ENCODE measurements at places on chromosomes 1 and 21.

- DNase-seq = no peak
Measured at GRCh38 chr1:161676958-161677689, 14.2 kb downstream of the FCGR2B start.

DNA sequence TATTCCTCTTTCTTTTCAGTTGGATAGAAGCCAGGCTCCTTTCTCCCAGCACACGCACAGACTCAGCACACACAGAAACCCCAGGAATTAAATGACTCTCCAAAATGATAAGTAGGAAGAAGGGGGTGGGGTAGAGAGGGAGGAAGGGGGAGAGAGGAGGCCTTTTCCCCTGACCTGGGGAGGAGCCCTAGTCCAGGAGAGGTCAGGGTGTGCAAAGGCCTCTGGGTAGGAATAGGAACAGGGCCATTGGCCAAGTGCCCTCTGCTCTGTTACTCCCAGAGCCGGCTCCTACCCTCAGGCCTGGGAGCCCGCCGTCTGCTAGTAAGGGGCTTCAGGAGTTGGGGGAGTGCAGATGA, 35.6 kb upstream of the PUM1 start:
- no peak for DNase-seq

DNA sequence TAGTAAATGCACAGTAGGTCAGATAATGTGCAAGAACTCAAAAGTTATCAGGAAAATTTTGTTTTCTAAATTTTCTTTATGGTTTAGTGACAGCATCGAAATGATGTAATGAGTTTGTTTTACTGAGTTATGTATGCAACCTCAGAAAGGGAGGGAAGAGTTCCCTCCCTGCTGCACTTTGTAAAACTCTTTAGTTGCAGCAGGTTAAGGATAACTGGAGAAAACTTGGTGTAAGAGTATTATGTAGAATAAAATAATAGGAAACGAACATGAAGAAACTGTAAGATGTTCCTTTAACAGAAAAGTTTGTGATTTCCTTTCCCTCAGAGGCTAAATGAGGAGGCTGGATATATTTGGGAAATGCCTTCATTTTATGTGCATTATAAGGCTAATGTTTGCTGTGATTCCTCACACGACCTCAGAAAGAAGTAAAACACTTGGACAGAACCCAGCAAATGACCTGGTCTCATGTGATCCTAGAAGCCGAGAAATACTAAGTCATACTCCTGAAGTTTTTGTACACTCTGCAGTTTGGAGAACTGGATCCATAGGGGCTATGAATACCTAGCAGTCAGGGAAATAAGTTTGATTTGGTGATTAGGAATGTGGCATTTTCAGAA, 35.4 kb downstream of the ADGRL2 start:
- no peak for DNase-seq

- no peak for DNase-seq
Measured at GRCh38 chr1:40880813-40881549, 18.8 kb upstream of the CITED4 start.

DNA sequence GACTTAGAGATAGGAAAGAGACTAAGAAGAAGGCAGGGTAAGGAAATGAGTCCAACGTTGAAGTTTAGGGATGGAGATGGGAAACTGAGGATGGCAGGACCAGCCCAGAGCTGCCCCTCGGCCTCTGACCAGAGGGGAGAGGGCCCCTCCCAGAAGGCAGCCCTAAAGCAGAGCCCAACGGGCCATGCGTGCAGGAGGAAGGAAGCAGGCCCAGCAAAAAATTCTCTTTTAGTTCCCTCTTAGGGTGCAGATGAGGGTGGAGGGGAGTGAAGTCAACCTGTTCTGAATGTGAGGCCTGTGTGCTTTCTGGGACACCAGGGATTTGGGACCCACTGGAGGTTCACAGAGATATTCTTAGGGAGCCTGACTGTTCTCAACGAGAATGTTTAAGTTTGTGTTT, 225.4 kb downstream of the RHOU start:
- DNase-seq = no peak

GRCh38 chr1:207844371-207844770, 66.6 kb downstream of the CD34 start:
- DNase-seq = no peak

GRCh38 chr1:54965624-54966340, 14.6 kb upstream of the TMEM61 start:
- DNase-seq = no peak

DNA sequence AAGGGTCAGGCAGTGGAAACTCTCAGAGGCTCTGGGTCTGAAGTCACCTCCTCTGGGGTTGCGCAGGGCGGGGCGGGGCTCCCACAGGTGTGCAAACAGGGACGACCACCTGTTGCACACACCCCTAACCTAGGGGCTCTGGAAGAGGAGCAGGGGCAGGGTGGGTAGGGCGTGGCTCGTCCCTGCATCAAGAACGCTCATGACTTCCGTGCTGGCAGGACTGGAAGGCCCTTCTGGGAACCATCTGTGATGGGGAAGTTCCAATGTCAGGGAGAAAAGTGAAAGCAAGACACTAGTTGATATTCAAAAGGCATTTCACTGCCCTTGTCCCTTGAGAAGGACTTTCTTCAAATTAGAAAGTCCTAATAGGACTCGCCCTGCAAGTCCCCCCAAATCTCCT, 22.1 kb upstream of the CLSTN1 start:
- no peak for DNase-seq

- no peak for DNase-seq
Measured at GRCh38 chr1:20711285-20712214, 6.3 kb downstream of the KIF17 start.

GRCh38 chr1:11697893-11698210, 6.3 kb downstream of the DRAXIN start:
- DNase-seq = no peak

- DNase-seq = no peak
Measured at GRCh38 chr1:61050541-61051442, 31.6 kb upstream of the NFIA start.

- no peak for DNase-seq
Measured at GRCh38 chr1:47906527-47907176, 90.5 kb downstream of the TRABD2B start.
